GM20000 (cell line): ENCODE measurements at places on chromosomes 6 and 20.

GRCh38 chr6:30670760-30671527, 1.9 kb downstream of the DHX16 start:
- no peak for DNase-seq

- DNase-seq = no peak
Observed at GRCh38 chr20:53982624-53983023, 87.8 kb downstream of the BCAS1 start.

DNA sequence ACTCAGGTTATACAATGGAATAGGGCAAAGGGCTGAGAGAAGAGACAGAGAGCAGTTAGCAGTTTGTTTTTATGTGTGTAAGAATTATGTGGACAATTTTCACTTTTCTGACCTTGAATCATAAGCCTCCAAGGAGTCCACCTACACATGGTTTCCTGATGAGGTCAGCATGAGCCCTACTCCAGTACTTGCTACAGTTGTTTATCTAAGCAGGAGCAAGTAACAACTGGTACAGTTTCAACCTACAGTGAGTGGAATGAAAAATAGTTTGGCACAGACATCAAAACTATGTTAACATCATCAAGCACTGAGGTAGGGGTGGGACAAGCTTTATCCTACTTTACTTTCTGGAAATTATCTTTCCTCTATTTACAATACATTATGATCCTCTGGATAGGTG, 426.7 kb upstream of the ID4 start:
- no peak for DNase-seq

DNA sequence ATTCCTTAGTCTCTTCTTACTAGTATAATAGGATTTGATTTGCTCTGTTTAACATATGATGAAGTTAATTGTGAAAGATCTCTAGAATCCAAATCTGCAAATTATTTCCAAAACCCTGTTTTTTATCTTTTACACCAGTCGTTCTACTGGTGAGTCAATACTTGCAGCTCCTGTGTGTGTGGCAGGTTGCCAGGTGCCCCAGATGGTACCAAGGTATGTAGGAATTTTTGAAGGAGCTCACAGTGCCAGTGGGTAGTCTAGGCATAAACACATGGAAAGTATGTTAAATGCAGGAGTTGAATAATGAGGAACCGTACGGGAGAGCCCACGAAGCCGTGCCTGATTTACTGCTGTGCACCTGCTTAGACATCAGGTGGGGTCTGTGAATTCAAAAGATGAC, 192.2 kb downstream of the FARS2 start:
- no peak for DNase-seq

DNA sequence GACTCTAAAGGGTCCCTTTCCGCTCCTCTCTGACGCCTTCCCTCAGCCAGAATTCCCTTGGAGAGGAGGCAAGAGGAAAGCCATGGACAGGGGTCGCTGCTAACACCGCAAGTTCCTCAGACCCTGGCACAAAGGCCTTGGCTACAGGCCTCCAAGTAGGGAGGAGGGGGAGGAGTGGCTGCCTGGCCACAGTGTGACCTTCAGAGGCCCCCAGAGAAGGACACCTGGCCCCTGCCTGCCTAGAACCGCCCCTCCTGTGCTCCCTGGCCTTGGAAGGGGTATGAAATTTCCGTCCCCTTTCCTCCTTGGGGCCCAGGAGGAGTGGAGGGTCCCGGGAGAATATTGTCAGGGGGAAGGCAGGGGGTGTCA, 2.7 kb downstream of the VEGFA start:
- no peak for DNase-seq

DNA sequence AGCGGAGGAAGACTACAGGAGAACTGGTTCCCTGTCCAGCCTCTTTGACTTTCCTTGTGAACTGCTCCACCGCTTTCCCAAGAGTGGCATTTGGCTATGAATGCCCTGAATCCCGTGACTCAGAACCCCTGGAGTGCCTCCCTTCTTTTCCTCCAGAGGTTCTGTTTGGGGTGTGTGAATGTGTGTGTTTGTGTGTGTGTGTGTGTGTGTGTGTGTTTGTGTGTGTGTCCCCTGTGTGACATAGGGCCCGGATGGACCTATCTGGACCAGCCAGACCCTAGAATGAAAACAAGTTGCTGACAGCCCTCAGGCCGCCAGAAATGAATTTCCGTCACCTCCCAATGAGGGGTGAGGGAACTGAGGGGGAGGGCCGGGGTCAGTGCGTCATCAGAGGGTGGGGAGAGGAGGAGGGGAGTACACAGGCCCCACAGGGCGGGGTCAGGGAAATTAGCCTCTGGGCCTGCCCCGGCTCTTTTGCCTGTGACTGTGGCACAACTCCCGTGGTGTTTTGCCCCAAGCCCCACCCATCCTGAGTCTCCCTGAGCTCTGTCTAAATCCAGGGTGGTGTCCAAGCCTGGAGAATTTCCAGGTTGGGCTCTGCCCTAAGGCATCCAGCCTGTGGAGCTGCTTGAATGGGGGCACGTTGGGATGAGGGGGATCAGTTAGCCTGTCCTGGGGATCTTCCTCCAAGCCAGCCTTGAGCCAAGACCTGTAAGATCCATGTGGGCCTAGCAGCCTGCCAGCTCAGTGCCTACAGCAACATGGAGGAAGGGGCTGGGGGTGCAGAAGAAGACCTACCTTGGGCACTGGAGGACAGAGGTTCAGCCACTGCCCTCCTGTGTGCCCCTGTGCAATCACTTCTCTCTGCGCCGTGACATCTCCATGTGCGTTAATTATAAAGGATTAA, 15.2 kb upstream of the MRPS18A start:
- DNase-seq = peak; percentile 38

GRCh38 chr6:133759524-133759923, 129.4 kb upstream of the TCF21 start:
- no peak for DNase-seq

DNA sequence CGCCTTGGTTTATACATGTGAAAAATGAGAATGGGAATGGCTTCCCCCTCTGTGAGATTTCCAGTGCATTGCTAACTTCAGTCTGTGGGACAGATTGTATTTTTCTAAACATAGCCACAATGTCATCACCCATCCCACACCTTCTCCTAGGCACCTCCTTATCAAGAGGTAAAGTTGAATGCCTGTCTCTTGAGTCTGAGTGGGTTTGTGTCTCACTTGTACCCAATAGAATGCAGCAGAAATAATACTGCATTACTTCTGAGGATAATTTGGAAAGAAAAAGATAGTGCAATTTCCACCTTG, 27.9 kb downstream of the RIN2 start:
- DNase-seq = no peak

- peak; percentile 30 for DNase-seq
Observed at GRCh38 chr20:10218536-10219451, at the start of gene SNAP25. TSS of gene SNAP25 (plus strand) at chr20:10218830. CDS start at chr20:10275492, 56,662 bp downstream.

- no peak for DNase-seq
Observed at GRCh38 chr6:69948479-69949114, 82.2 kb downstream of the COL19A1 start.

- DNase-seq = no peak
Observed at GRCh38 chr6:53803081-53803860, 8.5 kb downstream of the LRRC1 start.

GRCh38 chr6:80331974-80332373, 225.5 kb downstream of the BCKDHB start:
- no peak for DNase-seq

GRCh38 chr20:5268449-5268848, 48.3 kb downstream of the PROKR2 start:
- no peak for DNase-seq

GRCh38 chr6:134997133-134997995, 47.5 kb upstream of the ALDH8A1 start:
- no peak for DNase-seq

- DNase-seq = no peak
Observed at GRCh38 chr20:58880994-58881752, 28.7 kb downstream of the GNAS start.

DNA sequence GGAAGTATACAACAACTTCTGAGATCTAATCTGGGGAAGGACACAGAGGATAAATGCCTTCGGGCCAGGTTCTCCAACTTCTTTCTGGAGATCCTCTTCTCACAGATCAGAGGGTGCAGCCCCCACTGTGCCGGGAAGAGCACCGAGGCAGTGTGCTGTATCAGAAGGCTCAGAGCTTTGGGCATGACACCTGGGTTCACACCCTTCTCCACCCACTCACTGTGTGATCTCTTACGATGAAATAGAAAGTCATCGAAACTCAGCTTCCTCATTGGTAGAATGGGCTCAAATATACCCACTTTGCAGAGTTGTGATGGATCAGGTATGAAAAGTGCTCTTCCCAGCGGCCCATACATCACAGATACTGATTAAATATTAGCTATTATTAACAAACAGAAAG, 347.5 kb upstream of the SOX4 start:
- DNase-seq = no peak

GRCh38 chr6:42269553-42269952, 51.9 kb upstream of the MRPS10 start:
- peak; percentile 86 for DNase-seq

GRCh38 chr20:41458761-41459160, 92.1 kb upstream of the EMILIN3 start:
- DNase-seq = no peak
